ENCODE measurements at places on chromosomes 4 and X.

- DNase-seq: no peak
Measured at GRCh38 chr4:78544678-78545077, 6.9 kb upstream of the ANXA3 start.

DNA sequence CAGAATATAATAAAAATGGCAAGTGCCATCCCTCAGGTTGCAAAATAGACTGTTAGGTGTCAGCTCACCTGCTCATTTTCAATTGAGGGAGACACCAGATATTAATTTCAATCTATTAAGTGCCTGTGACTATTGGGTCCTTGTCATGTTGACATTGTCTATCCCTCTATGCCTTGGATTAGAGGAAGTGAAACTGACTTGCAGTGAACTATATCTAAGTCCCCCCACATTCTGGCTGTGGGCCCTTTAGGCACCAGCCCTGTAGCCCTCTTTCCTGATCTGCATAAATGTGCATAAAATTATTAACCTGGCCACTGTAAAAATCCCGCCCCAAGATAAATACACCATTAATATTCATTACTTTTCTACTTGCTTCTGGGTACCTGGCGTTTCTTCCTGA is 293.0 kb upstream of the CLNK start:
- no peak for DNase-seq

DNA sequence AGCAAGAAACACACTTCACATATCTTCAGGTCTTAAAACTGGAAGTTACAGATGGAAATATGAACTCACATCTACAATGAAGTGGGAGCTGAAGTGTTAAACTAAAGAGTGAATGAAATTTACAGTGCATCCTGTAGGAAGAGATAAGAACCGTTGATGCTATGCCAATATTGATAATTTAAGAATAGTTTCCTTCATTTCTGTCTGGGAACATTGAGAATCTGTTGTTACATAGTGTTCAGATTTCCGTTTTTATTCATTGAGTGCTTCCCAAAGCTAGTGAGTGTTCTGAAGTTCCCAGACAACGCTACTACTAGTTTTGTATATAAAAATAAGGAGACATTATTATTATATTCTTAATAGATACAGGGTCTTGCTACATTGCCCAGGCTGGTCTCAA is 52.3 kb downstream of the UBE2K start:
- DNase-seq: no peak

GRCh38 chr4:57220734-57221133 is 110.5 kb upstream of the IGFBP7 start:
- DNase-seq: no peak

DNA sequence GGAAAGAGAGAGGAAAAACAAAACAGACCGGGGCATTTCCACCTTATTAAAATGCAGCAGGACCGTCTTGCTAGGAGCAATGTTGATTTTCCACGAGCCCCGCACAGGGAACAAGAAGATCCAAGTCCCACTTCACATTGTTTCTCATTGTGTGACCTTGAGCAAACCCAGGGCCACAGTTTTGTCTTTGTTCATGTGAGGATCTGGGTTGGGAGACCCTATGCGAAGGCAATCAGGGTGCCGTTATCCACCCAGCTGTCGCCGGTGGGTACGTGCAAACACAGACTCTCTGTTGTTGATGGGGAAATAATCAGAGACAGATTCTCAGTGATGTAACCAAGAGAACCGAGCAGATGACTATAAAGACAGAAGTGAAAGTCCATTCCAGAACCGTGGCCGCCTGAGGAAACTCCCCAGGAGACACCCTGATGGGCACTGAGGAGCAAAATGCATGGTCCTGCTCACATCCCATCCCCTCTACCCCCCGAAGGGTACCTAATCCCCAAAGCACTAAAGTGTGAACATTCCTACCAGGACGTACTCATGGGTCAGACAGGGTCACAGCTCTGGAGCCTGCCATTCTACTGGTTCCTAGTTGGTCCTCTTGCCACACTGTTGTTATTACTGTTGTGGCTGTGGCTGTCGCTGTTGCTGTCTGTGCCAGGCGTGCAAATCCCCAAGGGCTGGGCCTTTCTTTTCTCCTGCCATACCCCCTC is 102.7 kb upstream of the RBPJ start:
- no peak for DNase-seq

- no peak for DNase-seq
Measured at GRCh38 chrX:13652287-13652793, 601 bp upstream of the TCEANC start.

GRCh38 chrX:7261672-7262332 is 113.8 kb upstream of the PUDP start:
- DNase-seq: no peak

DNA sequence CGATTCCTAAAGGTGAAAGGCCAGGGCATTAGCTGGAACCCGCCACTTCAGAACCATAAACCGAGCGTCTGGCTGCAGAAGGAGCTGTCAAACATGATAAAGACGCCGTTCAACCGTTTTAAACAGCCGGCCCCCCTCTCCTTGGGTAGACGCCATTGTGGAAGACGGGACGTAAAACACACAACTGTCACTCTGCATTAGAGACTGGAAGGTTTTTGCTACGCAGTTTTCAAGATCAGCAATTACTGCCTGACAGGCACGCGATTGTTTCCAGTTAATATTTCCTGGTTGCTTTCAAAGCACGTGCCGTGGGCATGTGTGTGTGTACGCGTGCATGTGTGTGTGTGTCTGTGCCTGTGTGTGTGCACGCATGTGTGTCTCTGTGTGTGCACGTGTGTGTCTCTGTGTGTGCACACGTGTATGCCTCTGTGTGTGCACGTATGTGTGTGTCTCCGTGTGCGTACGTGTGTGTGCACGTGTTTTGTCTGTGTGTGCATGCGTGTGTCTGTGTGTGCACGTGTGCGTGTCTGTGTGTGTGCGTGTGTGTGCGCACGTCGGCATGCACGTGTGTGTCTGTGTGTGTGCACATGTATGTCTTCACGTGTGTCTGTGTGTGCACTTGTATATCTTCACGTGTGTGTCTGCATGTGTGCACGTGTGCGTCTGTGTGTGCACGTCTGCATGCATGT is 48.8 kb downstream of the SHOX start:
- DNase-seq: no peak

- no peak for DNase-seq
Measured at GRCh38 chr4:156974264-156974663, 2.7 kb upstream of the PDGFC start.

- no peak for DNase-seq
Measured at GRCh38 chr4:80539190-80539589, 203.7 kb downstream of the CFAP299 start.

- DNase-seq: no peak
Measured at GRCh38 chr4:26842911-26843310, 17.7 kb upstream of the STIM2 start.

GRCh38 chrX:21873063-21873775 is 17.4 kb downstream of the YY2 start:
- no peak for DNase-seq

DNA sequence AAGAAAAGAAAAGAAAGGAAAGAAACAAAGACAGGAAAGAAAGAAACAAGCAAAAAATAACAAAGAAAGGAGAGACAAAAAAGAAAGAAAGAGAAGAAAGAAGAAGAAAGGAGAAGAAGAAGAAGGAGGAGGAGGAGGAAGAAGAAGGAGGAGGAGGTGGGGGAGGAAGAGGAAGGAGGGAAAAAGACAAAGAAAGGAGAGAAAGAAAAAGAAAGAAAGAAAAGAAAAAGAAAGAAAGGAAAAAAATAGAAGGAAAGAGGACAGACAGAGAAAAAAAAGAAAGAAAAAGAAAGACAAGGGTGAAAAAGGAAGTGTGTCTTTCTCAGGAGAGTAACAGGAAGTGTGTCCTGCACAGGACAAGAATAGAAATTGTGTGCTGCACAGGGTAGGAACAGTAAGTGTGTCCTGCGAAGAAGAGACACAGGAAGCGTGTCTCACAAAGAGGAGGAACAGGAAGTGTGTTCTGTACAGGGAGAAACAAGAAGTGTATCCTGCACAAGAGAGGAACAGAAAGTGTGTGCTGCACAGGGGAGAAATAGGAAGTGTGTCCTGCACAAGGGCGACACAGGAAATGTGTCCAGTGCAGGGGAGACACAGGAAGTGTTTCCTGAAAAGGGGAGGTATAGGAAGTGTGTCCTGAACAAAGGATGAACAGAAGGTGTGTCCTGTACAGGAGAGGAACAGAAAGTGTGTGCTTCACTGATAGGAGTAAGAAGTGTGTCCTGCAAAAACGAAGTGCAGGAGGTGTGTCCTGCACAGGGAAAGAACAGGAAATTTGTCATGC is 101.2 kb downstream of the ARSF start:
- DNase-seq: no peak

DNA sequence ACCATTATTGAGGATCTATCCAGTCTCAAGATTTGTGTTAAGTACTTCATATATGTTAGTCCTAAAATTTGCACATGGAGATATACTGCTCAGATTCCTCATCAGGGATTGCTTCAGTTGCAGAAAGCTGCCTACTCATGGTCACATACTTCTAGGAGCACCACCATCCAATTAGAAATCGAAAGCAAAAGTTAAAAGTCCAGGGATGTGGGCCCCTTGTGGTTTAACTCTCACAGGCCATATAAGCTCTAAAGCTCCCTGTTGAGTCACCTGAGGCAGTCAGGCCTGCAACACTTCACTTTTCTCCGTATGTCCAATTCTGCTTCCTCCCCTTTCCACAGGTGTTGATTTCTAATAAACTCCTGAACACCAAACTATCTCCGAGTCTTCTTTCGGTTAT is 84.2 kb downstream of the CNOT6L start:
- no peak for DNase-seq

DNA sequence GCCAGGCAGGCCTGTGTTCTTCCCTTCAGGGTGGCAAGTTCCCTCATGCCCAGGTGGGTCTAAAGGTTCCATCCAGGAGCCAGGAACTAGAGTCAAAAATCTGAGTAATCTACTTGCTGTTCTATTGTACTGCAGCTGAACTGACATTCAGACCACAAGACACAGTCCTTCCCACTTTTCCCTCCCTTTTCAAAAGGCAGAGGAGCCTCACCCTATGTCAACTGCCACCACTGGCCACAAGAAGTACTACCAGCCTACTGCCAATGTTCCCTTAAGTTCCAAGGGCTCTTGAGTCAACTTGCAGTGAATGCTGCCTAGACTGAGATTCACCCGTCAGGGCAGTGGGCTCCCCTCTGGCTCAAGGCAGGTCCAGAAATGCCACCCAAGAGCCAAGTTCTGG is 133.5 kb downstream of the FAM47B start:
- no peak for DNase-seq

DNA sequence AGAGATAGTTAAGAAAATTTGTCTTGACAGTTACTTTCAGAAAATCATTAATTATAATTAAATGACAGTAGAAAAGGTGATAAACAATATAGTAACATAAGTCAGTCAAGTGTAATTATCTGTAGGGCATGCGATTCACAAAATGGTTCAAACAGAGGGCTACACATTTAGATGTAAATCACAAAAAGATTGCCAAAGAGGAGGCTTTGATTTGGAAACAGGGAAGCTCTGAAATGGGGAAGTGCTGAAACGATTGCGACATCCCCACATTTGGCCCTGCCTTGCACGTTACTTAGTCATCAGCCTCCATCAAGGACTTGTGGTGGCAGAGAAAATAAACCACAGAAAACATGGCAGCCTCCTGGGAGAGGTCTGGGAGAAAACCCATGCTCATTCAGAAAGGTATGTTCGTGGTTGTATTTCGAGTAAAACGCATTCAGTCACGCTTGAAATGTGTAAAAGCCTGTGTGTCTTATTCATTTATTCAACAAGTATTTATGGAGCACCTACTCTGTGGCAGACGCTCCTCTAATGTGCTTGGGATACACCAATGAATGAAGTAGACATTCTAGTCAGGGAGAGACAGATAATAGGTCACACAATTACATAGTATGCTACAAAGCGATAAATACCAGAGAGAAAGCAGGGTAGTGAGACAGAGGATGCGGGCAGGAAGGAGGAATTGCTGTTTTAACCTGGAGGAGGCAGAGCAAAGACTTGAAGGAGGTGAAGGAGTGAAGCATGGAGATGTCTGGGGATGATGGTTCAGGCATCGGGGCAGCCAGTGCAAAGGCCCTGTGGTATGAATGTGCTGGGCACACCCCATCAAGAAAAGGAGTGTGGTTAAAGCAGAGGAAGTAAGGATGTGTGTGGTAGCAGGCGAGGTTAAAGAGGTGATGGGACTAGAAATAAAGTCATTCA is 7.8 kb downstream of the RBM47 start:
- peak; percentile 56 for DNase-seq
